ENCODE measurements at places on chromosomes 7 and 10.

GRCh38 chr7:132575982-132576720, at the start of gene PLXNA4:
TSS of gene PLXNA4 (minus strand) at chr7:132576470. CDS start at chr7:132508693, 67,777 bp downstream.
- no peak for DNase-seq

- no peak for DNase-seq
Measured at GRCh38 chr7:50674896-50675835, 107.5 kb downstream of the GRB10 start.

GRCh38 chr7:16063221-16063620, 358.1 kb downstream of the CRPPA start:
- DNase-seq: no peak

DNA sequence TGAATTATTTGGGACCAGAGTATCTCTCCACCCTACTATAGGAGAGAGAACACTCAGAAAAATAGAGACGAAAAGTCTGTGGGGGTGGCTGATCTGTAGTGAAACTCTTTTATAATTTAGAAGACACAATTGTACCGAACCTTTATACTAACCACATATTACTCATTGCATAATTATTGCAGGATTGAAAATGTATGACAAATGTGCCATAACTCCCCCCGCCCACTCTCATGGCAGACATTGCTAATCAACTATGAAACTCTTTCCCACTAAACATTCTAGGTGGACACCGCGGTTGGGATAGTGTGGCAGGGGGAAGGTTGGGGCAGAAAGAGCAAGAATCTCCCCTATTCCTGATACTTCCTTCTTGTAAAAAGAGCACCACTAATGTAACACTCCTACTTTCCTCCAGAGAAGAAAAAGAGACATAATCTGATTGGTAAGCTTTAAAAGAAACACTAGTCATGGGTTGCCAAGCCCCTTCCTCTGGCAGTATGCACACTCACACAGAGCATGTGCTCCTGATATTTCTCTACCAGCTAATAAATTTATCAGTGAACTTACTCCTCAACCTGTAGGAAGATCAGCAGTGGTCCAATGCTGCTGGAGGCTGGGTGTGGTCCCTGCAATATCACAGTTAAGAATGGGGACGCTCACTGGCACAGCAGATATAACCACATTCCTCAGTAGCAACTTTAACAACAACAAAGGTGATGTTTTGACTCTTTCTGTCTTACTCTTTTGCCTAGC, 18.7 kb upstream of the ARID5B start:
- peak; percentile 70 for DNase-seq

DNA sequence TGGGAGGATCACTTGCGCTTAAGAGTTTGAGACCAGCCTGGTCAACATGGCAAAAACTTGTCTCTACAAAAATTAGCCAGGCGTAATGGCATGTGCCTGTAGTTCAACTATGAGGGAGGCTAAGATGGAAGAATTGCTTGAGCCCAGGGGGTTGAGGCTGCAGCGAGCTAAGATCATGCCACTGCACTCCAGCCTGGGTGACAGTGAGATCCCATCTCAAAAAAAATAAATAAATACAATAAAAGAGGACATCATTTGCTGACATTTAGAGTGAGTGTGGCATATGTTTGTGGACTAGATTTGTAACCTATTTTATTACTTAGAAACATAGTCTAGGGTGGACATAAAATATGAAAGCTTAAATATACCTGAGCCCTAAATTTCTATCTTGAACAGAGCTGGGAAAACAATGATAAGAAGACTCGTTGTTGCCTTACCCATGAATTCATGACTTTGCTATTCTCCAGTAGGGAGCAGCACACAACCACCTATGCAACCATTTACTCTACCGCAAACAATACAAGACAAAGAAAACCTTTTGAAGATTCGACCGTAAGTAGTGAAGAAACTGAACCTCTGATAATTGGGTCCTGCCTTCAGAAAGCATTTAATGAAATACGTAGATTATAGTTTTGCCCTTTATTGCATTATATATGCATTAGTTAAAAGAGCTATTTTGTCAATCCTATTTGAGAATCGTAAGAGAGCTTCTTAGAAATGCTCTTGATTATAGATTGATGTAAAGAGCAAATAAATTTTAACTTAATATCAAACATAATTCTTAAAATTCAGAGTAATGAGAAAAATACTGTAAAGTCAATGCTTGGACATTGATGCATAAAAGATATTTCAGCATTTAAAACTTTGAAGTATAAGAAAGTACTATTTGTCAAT, 83.5 kb downstream of the GNAT3 start:
- peak; percentile 57 for DNase-seq

DNA sequence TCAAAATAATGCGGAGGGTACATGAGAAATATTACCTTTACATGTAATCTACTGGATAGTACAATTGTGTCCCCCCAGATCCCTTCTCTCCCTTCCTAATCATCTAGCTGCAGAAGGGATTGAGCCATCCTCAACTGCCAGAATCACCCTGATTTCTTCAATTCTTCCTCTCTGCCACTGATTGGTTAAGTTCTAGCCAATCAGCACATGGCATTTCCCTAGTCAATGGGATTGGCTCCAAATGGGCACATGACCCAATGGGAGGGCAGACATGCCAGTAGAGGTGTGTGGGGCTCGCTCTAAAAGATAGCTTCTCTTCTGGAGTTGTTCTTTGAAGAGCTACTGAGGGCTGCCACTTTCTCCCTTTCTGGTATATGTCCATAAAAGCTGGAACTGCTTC, 20.9 kb upstream of the UBE3C start:
- DNase-seq: no peak

DNA sequence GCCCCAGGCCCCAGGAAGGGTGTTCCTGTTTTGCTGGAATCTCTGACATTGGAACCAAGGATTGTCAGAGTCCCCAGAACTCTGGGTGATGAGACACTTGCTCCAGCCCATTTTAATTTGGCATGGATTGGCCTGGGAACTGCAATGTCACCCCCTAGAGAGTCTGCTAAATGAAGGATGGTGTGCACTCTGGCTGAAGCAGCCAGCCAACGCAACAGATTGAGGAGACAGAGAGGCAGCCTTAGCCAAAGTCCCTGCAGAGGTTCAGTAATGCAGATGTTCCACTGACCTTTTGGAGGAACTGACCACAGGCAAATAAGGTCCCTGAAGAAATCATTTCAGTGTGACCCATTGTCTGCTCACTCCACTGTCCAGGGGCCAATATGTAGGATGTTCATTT, 13.4 kb downstream of the LRRC18 start:
- no peak for DNase-seq

DNA sequence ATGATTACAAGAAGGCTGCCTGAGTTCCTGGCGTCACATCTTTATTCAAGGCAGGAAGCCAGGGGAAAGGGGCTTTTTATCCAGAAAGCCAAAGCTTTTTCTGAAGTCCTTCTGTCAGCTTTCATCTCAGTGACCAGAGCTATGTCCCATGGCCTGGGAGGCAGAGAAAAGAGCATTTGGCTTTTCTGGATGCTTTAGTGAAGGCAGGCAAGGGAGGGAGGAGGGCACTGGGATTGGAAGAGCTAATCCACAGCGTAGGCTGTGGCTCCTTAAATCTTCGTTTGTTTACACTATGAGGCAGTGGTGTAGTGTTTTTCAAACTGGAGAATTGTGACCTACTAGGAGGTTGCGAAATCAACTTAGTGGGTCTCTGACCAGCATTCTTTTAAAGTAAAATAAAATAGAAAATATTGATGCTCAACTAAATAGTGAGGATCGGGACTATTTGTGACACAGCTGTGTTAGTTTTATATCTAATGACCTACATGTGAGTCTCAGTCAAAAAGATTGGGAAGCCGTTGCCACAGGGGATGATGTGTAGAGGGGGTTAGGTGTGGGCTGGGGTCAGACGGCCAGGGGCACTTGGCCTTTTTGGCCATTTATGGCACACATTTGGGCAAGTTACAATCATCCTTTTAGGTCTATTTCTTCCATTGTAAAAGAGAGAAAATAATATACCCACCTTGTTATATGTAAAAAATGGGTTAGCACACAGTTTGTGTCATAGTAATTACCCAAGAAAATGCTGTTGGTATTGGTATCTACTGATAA, 14.1 kb downstream of the CRYGN start:
- DNase-seq: peak; percentile 60

DNA sequence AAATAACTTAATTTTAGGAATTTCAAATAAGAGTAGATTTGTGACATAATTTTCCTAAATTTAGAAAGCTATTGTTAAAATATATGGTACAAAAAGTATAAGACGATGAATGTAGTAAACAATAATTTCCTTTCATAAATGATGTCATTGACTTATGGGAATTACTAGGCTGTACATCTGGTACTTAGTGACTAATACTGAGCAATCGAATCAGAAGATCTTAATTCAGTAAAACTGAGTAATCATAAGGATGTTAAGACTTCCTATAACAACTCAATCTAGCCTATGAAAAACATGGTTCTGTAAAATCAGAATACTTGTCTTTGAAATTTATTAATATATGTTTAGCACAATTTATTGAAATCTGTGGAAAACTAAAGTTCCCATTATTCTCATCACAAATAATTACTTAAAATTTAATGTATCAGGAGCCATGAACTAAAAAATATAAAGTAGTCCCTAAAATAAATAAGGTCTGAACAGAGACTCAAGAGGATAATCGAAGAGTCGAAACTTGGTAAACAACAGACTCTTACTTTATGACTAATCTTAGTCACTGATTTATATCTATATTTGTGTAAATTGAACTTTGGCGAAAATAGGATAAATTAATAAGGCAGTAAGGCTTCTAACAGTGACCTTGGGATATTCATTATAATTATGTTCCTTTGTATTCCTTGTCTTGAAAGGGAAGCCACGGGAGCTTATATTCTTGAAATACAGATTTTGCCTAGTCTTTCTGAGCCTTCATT, 142.1 kb downstream of the HGF start:
- no peak for DNase-seq

- no peak for DNase-seq
Measured at GRCh38 chr10:59227136-59227673, 50.8 kb downstream of the PHYHIPL start.

DNA sequence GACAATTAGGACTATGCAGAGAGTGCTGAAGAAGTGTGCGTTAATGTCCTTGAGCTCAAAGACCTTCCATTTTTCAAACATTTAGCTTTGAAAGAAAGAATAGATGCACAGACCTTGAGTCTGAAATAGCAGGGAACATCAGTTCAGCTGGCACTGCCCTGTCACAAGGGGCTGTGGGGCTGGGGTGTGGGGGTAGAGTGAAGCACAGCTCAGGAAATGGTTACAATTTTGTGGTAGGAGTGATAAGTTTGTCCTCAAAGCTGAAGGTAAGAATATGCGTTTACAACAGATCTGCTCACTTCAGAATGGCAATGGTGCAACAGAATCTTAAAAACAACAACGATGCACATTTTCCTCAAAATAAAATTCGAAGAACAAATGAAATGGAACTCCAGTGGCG, 33.6 kb downstream of the SMKR1 start:
- no peak for DNase-seq

- DNase-seq: no peak
Measured at GRCh38 chr10:22764639-22765038, 50.3 kb upstream of the PIP4K2A start.

DNA sequence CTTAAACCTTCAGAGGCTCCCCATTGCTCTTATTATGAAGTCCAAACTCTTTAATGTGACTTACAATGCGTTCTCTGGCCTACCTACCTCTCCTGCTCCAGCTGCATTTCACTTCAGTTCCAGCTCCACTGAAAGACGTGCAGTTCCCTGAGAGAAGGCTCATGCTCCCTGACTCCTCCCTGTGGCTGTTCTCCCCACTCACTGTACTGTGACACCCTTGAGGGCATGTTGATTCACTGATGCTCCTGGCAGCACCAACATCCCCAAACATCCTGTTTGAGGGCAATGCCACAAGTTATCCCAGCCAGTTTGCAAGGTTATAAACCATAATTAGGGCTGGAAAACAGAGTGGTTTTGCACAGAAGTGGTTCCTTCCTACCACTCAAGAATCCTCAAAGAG, 111.2 kb downstream of the LSM5 start:
- DNase-seq: no peak

DNA sequence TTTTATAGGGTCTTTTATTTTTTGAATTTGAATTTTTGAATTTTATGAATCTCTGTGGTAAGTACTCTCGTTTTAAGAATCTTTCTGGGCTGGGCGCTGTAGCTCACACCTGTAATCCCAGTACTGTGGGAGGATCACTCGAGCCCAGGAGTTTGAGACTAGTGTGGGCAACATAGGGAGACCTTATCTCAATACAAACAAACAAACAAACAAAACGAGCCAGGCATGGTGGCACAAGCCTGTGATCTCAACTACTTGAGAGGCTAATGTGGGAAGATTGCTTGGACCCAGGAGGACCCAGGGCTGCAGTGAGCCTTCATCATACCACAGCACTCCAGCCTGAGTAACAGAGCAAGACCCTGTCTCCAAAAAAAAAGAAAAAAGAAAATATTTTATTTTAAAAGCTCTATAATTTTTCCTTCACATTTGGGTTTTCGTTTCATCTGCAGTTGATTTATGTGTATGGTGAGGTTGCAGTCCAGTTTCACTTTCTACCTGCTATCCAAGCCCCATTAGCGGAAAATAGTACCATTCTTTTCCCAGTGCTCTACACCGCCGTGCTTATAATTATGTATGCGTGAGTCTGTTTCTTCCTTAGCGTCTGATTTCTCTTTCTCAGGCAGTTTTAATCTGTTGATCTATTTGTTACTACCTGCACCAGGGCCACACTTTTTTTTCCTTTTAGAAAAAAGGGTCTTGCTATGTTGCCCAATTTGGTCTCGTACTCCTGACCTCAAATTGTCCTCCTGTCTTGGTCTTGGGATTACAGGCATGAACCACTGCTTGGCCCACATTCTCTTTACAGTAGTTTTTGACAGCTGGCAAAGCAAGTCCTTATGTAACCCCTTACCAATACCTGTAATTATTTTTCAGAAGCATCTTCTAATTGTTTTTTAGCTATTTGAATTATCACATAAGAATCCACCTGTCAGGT, 21.7 kb downstream of the TRIM24 start:
- DNase-seq: no peak

DNA sequence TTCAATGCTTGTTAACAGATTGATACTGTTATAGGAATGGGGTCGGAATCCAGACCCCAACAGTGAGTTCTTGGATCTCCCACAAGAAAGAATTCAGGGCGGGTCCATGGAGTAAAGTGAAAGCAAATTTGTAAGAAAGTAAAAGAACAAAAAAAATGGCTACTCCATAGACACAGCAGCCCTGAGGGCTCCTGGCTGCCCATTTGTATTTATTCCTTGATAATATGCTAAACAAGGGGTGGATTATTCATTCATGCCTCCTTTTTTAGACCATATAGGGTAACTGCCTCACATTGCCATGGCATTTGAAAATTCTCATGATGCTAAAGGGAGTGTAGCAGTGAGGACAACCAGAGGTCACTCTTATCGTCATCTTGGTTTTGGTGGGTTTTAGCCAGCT, 717.2 kb upstream of the KCND2 start:
- DNase-seq: no peak

- DNase-seq: no peak
Measured at GRCh38 chr7:47888371-47889265, 59.6 kb downstream of the PKD1L1 start.

GRCh38 chr10:92567952-92568600, 5.8 kb downstream of the IDE start:
- DNase-seq: no peak

GRCh38 chr10:2920637-2921036, 146.7 kb upstream of the PFKP start:
- DNase-seq: no peak

Data from brain microvascular endothelial cell (primary cell).